Left renal cortex interstitium (tissue), 4 donors: ENCODE measurements at places on chromosomes 3 and 15. TPM values are rescaled to one million over a fixed set of nuclear protein-coding genes. Genes with fewer than 3 reads are reported as not detected.

The DUOXA1 gene
- not detected for polyA plus RNA-seq

GRCh38 chr3:50241713-50242380 is 5.8 kb downstream of the GNAI2 start:
- DNase-seq, result no peak

- DNase-seq, result no peak
These were observed at the start of gene STAC for GRCh38 chr3:36380221-36381031. STAC (plus strand) TSS chr3:36380504; CDS start chr3:36380644, 140 bp downstream.

GRCh38 chr15:80789296-80789695 is 10.1 kb downstream of the CEMIP start:
- no peak for DNase-seq

The CFAP44 gene
- polyA plus RNA-seq, result 33.8 TPM

GRCh38 chr3:50010959-50011358 is 71.0 kb downstream of the RBM6 start:
- no peak for DNase-seq

The NANOGP8 gene
- polyA plus RNA-seq, result not detected

The GOLGA6L1 gene
- not detected for polyA plus RNA-seq

- no peak for DNase-seq
These were observed 549 bp downstream of the TRH start for GRCh38 chr3:129974833-129975704.

The TGM4 gene
- polyA plus RNA-seq, result 0.10 TPM

- DNase-seq, result no peak
These were observed 23.0 kb downstream of the KY start for GRCh38 chr3:134627831-134628230.

DNA sequence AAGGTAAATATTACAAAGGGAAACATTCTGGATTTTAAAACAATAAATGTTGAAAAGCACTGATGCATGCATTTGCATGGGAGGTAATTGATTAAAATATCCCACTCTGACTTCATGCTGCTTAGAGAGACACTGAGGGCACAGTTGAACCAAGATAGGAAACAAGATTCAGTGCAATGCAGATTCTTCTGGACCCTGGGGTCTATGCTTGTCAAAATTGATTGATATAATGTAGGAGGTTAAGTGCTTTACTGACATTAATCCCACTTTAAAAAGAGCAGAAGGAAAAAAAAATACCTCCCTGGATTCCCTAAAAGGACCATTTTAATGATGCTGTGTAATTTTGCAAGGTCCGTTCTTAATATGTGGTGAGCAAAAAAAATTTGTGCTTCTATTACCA is 454.2 kb downstream of the GABRB3 start:
- DNase-seq, result no peak

- DNase-seq, result no peak
These were observed 59.4 kb upstream of the FLNB start for GRCh38 chr3:57948781-57949242.
